ENCODE measurements at places on chromosomes 12 and 14.

GRCh38 chr14:104477666-104478380 is 101.7 kb upstream of the C14orf180 start:
- no peak for DNase-seq

- peak; percentile 28 for DNase-seq
Observed at GRCh38 chr14:68308726-68309520, 483.9 kb downstream of the ZFP36L1 start.

DNA sequence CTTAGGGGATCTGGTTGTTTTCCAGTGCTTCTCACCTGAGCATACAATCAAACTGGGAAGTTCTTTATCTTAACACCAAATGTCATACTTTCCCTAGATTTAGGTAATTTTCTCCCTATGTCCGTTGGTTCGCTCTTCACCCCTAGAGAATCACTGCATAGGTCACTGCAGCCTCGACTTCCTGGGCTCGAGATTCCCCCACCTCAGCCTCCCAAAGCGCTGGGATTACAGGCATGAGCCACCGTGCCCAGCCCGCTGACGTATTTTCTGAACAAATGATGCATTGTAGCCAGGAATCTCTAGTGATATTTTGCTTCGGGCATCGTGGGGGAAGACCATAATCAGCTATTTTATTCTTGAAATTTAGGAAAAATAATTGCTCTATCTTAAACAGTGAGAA is 1.1 kb upstream of the RPL41 start:
- DNase-seq, result peak; percentile 48

DNA sequence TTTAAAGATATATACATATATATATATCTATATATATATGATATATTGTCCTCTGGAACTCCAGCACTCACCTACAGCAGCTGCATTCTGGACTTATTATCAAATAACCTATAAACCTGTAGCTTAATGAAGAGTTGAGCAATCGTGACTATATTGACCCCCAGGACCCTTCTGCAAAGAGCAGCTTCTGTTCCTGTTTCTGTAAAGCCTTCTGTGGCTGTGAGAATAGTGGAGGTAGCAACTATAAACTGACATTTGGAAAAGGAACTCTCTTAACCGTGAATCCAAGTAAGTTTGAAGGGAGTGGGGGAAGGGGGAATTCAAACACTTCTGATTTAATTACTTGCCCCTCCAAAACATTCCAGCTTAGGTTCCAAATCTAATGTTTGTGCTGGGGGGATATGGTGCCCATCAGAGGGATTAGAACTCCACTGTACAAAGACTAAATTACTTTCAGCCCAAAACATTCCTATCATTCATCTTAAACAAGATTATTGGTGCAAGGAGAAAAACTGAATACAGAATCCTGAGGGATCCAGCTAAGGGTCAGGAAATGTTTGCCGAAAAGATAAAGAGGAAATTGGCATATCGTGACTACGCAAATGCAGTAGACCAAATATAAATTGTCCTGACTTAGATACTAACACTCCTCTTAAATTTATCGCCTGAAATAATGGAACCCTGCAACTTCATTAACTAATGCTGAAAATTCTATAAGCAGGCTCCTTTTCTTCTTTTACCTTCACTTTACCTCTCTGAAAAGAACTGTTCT is 106.1 kb downstream of the DAD1 start:
- DNase-seq, result no peak

DNA sequence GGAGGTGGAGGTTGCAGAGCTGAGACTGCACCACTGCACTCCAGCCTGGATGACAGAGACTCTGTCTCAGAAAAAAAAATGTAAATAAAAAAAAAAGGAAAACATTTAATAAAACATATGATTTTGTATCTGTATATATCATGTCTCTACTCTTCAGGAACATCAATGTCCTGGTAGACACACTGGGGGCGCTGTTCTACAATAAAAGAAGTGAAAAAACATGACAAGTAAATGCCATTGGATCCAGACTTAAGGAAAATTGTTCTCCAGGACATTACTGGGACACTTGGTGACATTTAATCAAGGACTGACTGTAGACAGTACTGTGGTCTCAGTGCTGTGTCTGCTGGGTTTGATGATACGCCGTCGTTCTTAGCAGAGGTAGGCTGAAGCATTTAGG is 15.5 kb upstream of the KLC1 start:
- DNase-seq, result no peak

- no peak for DNase-seq
Observed at GRCh38 chr12:4974217-4974616, 64.5 kb downstream of the KCNA1 start.

- no peak for DNase-seq
Observed at GRCh38 chr12:13000616-13000924, 505 bp upstream of the HEBP1 start.

DNA sequence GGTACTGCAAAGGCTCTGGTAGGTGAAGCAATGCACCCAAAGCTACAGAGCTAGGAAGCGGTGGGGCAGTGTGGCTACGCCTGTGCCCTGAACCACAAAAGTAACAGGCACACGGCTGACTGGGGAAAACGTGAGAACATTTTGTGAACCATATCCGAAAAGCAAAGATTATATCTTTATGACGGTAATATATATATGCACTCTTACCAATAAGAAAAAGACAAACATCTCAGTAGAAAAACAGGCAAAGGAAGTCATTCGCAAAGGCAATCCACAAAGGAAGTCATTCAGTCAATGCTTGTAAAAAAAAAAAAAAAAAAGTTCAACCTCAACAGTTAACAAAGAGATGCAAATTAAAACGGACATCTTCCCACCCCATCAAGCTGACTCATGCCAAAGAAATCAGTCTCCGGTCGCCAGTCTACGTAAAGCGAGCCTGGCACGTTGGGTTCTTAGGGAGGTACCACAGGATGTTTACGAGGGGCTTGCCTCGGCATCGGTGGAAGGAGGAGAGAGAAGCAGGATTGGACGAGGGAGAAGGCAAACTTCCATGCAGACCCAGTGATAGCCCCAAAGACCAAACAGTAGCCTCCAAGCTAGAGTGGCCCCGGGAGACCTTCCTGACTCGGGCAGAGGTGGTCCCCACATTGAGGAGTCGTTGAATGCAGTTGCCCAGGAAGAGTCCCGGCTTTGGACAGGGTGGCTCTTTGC is 39.4 kb upstream of the PPP2R5C start:
- peak; percentile 92 for DNase-seq

GRCh38 chr12:5777451-5777850 is 167.6 kb downstream of the ANO2 start:
- DNase-seq, result no peak

DNA sequence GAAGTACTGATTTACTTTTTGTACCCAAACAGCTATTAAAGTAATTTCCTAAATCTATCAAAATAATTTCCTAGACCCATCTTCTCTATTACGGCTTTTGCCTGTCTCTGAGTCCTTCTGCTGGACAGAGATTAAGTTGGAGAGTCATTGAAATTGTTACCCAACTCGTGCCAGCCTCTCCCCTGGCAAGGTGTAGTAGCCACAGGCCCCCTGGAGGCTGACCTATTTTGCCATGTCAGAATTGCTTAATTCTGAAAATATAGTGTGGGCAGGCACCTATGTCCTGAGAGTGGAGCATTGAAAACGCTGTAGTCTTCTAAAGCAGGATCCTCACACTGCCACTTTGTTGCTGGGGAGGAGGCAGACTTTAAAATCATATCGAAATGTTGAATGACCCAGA is 308.2 kb downstream of the GLT1D1 start:
- DNase-seq, result no peak

DNA sequence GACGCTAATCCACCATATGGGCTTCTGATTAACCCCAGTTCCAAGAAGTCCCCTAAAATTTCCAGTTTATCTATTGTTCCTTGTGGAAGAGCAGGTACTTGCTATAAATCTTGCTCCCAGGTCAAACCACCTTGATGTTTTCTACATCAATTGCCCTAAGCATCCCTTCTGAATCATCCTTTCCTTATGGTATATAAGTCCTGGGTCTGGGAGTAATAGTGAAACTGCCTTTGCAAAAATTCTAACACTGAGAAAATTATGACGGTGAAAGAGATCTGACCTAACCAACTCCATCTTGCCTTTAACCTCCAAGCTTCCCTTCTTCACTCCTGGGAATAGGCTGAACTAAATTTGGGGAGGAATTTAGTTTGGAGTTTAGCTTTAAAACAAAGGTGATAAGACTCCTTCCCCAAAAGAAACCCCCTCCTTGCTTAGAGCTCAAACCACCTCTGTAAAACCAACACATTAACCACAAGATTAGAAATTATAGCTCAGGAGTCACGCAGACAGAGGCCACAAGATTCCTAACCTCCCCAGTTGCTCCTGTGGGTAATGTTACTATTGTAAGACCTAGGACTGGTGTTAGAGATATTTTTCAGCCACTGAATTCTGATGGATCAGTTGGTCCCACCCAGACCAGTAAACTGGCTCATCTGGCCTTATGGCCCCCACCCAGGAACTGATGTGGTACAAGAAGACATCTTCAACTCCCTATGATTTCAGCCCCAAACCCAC is 33.8 kb upstream of the DTX1 start:
- no peak for DNase-seq

GRCh38 chr12:95577820-95578219 is 26.5 kb upstream of the USP44 start:
- DNase-seq, result no peak

DNA sequence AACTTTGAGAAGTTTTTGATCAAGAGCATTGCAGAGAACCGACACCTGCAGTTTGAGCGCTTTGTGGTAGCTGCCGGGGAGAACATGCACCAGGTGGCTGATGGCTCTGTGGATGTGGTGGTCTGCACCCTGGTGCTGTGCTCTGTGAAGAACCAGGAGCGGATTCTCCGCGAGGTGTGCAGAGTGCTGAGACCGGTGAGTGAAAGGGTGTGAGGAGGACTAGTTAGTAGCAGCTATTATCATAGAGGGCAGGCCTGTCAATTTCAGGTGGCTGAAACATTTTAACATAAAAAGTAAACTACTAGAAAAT is 27.0 kb upstream of the HIGD1C start:
- DNase-seq, result no peak

GRCh38 chr14:37143475-37143874 is 28.9 kb downstream of the SLC25A21 start:
- DNase-seq, result no peak

DNA sequence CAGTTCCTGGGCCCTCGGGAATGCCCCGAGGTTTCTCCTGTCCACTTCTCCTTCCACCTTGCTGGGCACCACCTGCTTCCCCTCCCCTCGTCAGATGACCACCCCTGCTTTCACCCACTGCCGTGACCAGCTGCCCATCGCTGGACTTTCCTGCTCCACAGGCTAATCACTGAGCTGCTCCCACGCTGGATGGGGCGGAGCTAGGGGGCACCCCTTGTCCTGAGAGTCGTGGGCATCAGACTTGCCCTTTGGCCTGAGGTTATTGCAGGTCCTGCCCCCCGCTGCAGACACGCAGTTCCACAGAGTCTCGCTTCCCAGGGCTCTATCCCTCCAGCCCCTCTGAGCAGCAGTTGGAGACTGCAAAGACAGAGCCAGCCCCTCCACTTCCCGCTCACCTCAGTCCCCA is 427 bp downstream of the SLC6A12 start:
- DNase-seq, result no peak

DNA sequence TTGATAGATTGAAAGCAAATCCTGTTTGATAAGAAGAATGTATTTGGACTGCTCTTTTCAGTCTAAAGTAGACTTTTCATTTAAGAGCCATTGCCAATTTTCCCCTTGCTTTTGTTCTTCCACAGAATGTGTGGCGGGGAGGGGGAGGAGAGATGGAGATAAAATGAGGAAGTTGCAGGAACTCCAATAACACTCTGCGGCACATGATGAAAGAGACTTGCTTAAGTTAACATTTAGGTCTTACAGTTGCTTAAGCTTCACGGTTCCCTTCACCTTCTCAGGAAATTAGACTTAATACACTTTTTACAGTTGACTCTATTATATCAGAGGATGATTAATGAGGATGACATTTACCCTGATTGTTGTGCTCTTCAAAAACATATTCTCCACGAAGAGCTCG is 537.3 kb downstream of the TMTC2 start:
- no peak for DNase-seq

DNA sequence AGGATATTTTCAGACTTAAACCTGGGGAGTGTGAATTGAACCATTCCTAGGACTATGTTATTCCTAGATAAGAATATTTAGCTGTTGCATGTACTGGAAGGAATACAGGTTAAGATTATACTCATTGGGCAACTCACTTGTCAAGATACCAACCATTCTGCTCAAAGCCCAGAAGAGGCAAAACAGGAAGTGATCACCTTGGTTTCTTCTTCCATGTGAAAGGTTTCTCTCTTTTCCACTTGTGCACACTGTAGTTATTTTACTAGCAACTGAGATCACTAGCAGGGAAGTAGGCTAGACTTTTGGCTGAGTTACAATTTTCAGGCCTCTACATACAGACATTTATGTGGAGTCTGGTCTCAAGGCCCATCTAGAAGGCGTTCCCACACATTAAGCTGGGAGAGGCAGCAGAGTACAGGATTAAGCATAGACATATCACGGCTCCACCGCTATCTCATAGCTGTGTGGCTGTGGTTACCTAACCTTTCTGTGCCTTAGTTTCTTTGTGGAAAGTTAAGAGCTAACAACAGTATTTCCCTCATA is 83.9 kb upstream of the FERMT2 start:
- no peak for DNase-seq

- DNase-seq, result no peak
Observed at GRCh38 chr12:129719416-129719815, 184.4 kb downstream of the TMEM132D start.

GRCh38 chr14:80930836-80931389 is 10.6 kb downstream of the CEP128 start:
- DNase-seq, result peak; percentile 86

GRCh38 chr14:64993266-64993930 is 6.7 kb downstream of the FNTB start:
- DNase-seq, result no peak

DNA sequence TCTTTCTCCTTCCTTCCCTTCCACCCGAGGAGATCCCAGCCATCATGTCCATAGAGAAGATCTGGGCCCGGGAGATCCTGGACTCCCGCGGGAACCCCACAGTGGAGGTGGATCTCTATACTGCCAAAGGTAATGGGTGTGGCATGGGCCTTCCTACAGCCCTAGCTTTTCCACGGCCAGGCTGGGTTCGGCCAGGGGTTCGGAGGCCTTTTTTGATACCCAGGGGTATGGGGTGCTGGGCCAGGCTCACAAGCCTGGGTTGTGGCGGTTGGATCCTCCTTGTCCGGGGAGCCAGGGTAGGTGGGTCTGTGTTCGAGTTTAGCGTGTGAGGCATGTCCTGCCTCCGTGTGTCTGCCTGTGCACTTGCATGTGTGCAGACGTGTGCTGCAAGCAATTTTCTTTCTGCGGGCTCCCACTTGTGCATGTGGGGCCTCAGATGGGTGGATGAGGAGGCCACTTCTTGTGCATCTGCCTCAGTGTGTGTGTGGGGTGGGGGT is 1.5 kb downstream of the ENO2 start:
- DNase-seq, result no peak

DNA sequence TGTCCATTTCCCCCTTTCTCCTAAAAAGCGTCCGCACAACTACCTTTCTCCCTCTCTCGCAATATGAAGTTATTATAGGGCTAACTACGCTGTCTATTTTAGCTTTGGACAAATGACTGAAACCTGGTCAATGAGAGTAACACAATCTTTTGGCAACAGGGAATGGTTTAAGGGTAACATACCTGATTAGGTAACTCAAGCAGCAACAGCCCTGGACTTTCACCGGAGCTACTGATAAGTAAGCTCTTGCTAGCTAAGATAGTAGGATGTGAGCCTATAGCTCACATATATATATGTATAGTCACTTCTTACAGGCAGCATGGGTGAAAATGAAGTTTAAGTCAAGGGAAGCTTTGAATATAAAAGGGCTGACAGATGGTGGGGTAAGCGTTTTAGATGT is 313.0 kb downstream of the CEP128 start:
- DNase-seq, result no peak

GRCh38 chr14:25094171-25094907 is 44.4 kb upstream of the STXBP6 start:
- DNase-seq, result no peak

Measured in EL (cell line).